Activated naive CD4-positive, alpha-beta T cell treated with Interleukin-2 at 50 U/mL for 16 hours (primary cell): ENCODE measurements at places on chromosomes 16 and 17.
A peak's percentile ranks its signal among the peaks of the same experiment; 100 is the strongest.

DNA sequence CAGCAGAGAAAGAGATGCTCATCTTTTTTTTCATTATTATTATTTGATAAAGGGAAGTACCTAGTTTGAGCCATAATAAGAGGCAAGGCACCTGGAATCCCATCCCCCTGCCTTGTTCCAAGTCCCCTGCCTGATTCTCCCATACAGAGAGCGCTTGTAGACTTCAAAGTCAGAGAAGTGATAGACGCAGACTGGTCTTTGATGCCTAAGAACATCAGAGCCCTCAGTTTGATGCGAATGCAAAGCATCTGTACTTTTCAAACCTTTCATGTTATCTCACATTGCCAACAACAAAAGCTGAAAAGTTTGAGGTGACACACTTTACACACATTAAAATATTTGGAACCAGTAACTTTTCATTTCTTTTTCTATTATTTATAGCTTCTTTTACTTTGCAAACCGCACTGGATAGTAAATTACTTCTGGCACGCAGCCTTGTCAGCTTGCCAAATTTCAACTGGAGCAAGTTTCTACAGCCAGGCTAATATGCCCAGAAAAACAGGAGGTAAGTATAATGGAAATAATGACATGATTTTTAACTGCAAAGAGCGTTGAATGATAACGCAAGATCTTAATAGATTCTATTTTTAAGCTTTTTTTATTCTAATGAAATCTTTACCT, 5.9 kb upstream of the UTP6 start:
- no peak for DNase-seq

GRCh38 chr17:64077379-64077778, 52.6 kb downstream of the ERN1 start:
- no peak for DNase-seq

DNA sequence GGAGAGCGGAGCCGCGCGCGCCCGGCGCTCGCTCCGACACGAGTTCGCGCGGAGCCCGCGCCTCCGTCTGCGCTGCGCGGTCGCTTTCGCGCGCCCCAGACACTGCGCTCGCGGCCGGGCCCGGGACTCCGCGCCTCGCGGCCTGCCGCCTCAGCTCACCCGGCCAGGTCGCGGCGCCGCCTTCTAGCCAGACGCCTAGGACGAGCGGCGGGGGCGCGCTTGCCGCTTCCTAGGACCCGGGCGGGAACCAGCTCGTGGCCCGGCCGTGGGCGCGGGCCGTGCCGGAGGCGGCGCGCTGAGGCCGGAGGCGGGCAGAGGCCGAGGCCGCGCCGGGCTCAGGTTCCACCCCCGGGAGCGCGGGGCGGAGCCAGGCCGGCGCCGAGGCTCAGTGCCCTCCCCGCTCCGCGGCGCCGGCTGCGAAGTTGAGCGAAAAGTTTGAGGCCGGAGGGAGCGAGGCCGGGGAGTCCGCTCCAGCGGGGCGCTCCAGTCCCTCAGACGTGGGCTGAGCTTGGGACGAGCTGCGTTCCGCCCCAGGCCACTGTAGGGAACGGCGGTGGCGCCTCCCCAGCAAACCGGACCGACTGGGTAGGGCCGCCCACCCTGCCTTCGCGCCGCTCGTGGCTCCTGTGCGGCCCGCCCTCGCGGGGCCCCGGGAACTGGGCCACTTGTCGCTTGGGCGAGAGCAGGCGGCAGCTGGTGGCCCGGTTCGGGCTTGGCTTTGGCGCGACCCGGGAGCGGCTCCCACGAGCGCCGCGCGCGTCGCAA, at the start of gene SPHK1:
Gene SPHK1 (plus strand): TSS at position 388 of the 765 bp plus-strand sequence. CDS start 1,036 bp downstream, outside the sequence.
- DNase-seq = peak; percentile 71

- no peak for DNase-seq
These were observed 55.4 kb downstream of the TENT4B start for GRCh38 chr16:50208460-50208931.

DNA sequence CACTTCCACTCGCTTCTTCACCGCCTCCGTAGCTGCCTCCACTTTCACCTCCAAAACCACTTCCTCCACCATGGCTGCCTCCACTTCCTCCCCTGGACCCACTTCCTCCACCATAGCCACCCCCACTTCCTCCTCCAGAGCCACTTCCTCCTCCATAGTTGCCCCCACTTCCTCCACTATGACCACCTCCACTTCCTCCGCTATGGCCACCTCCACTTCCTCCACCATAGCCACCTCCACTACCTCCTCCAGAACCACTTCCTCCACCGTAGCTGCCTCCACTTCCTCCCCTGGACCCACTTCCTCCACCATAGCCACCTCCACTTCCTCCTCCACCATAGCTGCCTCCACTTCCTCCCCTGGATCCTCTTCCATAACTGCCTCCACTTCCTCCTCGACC, 4.5 kb downstream of the KRT9 start:
- DNase-seq = no peak

DNA sequence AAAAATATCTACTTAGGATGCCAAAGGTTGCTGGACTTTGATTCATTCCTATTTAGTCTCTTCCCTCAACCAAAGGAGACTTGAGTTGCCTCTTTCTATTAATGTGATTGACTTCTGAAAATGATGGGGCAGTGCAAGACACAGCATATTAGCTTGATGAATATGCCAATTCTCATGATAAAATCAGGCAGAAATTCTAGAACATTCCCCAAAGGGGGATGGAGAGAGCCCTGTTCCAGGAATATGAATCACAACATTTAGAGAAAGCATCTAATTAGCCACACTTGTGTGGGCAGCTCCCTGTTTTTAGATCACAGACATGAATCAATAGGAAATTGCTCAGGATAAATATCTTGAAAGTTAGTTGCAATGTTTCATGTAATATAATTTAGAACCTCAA, 584.0 kb upstream of the CDH8 start:
- no peak for DNase-seq

GRCh38 chr16:83113811-83114210, 487.0 kb downstream of the CDH13 start:
- DNase-seq = no peak

GRCh38 chr16:26051063-26051462, 359.3 kb downstream of the HS3ST4 start:
- no peak for DNase-seq

DNA sequence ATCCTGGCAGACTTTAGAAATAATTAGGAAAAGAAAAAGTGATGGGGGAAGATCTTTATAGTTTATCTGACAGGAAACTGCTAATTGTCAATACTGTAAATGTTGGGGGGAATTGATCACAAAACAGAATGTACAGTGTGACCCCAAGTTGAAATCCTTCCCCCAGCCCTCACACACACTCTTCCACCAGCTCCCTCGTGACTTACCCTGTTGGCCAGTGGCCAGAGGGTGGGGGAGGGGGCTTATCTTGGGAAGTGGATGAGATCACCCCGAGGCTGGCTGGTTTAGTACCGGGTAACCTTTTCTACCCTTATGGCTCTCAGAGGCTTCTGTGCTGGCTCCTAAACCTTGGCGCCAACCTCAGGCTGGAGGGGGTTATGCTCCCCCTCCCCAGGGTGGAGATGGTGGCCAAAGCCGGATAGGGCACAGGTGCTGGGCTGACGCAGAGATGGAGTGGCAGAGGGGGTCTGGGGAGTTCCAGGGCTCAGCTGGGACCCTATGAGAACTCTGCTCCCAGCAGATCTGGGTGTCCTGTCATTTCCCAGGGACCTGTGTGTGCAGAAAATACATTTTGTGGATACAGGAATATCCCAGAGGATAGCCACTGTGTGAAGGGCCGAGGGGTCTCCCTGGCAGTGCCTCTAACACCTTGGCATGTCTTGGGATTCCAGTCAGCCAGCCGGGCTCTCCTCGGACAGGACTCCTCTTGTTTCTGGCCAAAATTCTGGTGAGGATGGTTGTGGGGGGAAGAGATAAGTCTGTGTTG, 18.6 kb downstream of the CDH16 start:
- DNase-seq = no peak

DNA sequence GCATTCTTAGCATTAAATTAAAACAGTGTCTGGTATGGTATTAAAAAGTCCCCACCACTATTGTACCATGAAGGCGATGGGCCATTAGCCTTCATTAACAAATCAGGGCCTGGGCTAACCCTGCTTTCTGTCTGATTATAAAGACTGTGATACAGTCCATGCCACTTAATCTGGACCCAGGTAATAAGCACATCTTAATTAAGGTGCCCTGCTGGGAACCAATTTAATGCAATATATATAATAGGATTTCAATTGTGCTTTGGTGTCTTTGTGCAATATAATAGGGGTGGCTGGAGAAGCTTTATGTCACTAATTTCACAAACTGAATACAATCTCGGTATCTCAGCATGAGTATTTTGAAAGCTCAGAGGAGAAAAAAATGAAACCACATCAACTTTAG, 64.4 kb upstream of the CDH8 start:
- DNase-seq = no peak

- no peak for DNase-seq
These were observed 148.7 kb downstream of the GRIN2A start for GRCh38 chr16:10033556-10033955.

GRCh38 chr17:44343510-44344209, 1.4 kb upstream of the GRN start:
- DNase-seq = no peak

GRCh38 chr16:84541999-84542817, 37.7 kb upstream of the MEAK7 start:
- no peak for DNase-seq

DNA sequence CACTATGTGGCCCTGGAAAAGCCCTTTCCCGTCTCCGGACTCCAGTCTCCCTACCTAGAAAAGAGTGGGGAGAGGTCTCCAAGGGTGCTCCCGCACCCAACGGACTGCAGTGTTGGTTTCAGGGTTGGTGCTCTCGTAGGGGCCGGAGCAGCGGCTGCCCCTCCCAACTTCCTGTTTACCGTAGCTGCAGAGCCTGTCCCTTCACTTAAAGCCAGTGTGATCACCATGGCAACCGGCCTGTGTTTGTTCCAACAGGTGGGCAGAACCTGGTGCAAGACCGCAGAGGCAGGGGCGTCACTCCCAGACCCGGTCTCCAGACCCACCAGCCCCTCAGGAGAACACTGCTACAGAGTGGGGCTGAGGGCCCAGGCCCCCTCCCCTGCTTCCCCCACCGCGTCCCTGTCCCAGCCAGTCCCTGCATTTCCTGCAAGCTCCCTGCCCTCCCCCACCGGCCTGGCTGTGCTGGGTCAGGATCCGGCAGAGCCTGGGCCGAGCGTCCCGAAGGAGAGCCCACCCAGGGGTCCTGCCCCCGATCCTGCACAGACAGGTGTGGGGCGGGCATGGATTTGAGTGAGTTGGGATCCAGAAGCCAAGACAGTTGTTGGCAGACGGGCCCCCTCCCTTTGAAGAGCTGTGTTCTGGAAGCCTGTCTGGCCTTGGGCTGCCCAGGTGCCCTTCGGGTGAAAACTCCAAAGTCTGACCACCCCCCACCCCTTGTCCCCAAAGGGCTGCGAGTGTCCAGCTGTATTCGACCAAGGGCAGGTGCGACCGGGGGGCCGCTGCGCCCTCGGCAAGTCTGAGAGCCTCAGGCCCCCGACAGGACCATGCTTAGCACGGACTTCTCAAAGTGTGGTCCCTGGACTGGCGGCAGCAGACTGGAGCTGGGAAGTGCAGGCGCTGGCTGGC, 1.5 kb upstream of the BAIAP3 start:
- peak; percentile 36 for DNase-seq

- no peak for DNase-seq
These were observed 1.3 kb downstream of the HIGD1B start for GRCh38 chr17:44848961-44849489.

DNA sequence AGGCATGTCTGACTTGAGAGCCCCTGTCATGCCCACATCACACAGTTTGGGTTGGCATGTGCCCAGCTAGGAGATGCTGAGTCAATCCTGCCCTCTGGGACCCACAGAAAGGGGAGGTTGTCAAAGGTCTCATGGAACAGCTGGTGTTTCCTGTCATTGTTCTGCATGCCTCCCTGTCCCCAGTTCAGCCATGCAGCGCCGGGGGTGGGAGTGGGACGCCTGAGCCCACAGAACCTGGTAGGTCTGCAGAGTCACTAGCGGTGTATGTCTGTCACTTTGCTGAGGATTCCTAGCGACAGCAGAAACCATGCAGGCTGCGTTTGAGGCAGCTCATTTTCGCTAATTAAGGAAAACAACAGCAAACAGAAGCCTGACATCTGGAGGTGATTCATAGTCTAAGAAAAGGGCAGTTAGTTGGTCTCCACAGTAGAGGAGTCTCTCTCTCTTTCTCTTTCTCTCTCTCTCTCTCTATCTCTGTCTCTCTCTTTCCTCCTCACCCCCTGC, 19.6 kb upstream of the CCL1 start:
- peak; percentile 18 for DNase-seq

GRCh38 chr17:57875290-57876022, 25.6 kb upstream of the MRPS23 start:
- no peak for DNase-seq

DNA sequence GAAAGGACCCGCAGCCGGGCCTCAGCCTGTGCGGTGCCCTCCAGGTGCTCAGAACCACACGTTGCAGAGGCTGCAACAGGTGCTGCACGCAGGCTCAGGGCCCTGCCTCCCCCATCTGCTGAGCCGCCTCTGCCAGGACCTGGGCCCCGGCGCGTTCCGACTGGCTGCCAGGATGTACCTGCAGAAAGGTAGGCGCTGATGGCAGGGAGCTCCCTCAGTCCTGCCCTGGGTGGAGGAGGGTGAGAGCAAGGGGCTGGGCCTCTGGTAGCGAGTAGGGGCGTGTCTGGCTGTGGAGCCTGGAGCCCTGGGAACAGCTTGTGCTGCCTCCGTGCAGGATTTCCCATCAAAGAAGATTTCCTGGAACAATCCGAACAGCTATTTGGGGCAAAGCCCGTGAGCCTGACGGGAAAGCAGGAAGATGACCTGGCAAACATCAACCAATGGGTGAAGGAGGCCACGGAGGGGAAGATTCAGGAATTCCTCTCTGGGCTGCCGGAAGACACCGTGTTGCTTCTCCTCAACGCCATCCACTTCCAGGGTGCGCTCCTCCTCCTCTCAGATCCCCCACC, 4.4 kb downstream of the SERPINF2 start:
- DNase-seq = no peak

DNA sequence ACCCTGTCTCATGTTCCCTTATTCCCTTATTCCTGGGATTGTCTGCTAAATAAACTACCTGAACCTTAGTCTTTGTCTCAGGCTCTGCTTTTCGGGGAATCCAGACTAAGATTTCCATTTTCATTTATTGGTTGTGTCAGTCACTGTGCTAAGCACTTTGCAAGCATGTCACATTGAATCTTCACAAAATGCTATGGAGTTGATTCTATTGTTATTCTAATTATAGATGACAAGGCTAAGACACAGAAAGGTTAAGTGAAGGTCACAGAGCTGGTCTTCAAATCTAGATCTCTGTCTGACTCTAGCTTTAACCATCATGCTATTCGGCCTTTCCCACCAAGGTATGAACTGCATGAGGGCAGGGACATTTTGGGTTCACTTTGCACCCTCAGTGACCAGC, 13.4 kb upstream of the CES5A start:
- no peak for DNase-seq

DNA sequence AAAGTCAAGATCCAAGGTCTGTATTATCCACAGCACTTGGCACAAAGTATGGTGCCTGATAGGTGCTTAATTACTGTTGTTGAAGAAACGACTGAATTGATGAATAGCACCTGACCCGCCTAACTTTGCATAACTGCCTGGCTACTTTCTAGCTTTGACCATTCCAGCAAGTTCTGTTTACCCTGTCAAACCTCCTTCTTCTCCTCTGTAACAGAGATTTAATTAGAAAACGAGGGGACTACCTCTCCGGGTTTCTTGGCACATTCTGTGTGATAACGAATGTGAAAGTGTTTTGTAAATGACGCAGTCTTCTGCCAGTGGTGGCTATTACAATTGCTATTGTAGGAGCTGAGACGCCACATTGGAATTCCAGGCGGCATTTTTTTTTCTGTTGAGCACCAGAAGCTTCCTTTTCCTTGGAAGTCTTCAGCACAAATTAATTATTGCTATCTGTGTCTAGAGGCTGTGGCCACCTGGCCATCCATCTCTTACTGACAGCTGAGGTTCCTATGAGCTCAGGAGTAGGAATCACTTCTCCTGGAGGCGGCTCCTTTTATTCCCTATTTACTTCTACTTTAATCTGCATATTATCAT, 522.9 kb downstream of the HS3ST4 start:
- no peak for DNase-seq
